ENCODE measurements at places on chromosomes 16 and 17.

DNA sequence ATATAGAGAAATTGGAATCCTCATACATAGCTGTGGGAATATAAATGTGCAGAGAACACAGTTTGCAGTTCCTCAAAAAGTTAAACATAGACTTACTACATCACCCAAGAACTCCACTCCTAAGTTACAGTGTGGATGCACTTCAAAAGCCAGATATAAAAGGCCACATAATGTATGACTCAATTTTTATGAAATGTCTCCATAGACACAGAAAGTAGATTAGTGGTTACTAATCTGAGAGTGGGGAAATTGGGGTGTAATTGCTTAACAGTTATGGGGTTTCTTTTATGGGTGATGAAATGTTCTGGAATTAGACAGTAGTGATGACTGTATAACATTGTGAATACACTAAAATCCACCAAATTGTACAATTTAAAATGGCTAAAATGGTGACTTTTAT lies 60.9 kb downstream of the CACNG1 start:
- DNase-seq = no peak

GRCh38 chr16:27080895-27081294 lies 14.2 kb downstream of the C16orf82 start:
- DNase-seq = no peak

DNA sequence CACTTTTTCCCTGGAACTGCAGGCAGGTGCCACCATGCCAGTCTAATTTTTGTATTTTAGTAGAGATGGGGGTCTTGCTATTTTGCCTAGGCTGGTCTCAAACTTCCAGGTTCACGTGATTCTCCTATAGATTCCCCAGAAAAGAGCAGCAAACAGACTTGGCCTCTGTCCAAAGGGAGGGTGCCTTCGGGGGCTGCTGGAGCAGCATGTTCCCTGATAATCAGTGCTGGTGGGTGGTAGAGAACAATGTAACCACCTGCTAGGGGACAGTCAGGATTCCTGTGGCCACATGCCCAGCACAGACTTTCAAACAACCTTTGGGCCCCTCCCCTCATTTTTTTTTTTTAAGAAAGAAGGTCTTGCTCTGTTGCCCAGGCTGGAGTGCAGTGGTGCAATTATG lies 14.2 kb upstream of the CCNF start:
- no peak for DNase-seq

- no peak for DNase-seq
These were observed 2.5 kb downstream of the SLC12A4 start for GRCh38 chr16:67965668-67966548.

GRCh38 chr16:60686824-60687223 lies 1349.4 kb downstream of the CDH8 start:
- DNase-seq = no peak

DNA sequence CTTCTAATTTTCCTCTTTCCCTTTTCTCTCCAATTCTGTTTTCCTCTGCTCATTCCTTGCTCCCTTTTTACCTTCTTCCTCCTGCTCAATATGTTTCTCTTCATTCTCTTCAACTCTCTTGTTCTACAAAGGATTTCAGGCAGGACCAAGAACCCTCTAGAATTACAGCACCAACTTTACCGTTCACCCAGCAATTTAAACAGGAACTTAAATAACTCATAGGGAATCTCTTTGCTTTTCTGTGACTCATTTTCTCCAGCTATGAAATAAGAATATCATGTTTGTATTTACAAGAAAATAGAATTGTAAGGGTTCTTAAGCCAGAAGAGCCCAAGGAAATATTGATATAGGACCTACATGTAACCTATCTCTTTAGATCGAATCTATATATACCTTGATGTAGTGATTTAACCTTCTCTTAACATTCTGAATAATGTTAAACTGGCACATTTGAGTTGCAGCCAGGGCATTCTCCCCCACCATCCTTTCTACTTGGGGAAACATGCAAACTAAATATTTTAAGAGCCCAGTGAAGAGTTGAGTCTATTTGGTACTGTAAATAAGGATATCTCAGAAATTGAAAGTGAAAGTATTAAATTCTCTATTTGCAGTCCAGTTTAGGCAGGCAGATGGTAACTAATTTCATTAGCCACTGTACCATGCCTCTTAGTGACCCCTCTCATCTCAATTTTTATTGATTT lies 137.0 kb downstream of the ANKFN1 start:
- no peak for DNase-seq

DNA sequence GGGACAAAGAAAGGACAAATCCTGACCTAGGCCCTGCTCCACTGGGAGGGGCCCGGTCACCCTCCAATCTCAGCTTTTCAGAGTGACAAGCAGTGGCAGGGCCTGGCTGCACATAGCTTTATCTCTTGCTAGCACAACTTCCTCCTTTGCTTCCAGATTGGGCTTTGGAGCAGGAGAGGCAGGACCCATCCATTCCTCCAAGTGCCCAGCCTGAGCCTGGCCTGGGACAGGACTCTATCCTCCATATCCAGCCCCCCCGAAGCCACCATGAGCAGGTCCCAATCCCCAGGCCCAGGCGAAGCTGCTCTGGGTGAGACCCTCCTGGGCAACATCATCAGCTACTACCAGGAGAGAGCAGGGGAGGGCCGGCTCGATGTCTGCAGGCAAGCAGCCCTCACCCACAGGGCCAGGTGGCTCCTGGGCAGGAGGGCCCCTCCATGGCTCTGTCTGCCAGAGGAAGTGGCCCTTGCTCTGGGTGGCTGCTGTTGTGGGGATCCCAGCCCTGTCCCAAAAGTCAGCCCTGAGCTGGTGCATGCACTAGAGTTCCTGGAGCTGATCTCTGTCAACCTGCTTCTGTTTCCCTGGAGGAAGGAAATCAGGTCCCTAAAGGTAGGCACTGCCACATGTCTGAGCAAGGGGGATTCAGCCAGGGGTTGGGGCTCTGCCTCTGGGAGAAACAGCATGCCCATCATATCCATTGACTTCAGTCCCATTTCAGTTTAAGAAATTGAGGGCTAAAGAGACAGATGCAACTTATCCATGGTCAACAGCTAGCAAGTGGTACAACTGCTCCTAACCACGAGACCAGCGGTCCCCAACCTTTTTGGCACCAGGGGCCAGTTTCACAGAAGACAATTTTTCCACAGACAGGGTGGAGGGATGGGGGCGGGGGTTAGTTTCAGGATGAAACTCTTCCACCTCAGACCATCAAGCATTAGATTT lies 58.9 kb downstream of the TK2 start:
- DNase-seq = no peak

GRCh38 chr16:11258553-11259492 lies 2.8 kb upstream of the SOCS1 start:
- DNase-seq = peak; percentile 36

DNA sequence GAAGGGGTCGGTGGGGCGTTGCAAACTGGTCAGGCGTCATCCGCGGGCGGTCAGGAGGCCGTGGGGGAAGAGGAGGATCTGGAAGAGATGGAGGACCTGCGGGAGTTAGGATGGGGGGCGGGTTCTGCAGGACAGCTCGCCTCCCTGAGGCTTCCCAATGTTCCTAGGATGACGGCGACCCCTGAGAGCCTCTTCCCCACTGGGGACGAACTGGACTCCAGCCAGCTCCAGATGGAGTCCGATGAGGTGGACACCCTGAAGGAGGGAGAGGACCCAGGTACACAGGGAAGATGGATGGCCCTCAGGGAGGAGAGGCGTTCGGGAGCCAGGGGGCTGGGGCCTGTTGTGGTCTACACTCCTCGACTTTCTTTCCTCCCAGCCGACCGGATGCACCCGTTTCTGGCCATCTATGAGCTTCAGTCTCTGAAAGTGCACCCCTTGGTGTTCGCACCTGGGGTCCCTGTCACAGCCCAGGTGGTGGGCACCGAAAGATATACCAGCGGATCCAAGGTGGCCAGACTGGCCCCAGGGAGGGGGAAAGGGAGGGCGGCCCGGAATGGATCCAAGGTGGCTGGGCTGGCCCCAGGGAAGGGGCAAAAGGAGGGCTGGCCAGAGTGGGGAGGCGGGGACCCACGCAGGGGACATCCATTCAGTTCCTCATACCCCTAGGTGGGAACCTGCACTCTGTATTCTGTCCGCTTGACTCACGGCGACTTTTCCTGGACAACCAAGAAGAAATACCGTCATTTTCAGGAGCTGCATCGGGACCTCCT lies 839 bp downstream of the PLD2 start:
- no peak for DNase-seq

DNA sequence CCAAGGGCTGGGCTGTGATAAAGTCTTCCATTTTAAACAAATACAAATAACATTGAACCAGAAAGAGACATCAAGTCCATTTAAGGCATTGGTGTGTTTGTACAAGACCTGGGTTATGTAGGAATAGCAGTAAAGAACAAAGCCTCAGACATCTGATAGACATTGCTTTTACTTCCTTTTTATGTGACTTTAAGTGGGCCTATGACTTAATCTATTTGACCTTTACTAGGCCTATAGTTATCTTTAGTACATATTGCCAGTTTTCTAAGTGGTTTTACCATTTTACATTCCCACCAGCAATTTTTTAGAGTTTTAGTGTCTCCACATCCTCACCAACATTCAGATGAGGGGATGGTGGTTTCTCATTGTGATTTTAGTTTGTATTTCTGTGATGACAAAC lies 298.8 kb downstream of the ZFHX3 start:
- no peak for DNase-seq

DNA sequence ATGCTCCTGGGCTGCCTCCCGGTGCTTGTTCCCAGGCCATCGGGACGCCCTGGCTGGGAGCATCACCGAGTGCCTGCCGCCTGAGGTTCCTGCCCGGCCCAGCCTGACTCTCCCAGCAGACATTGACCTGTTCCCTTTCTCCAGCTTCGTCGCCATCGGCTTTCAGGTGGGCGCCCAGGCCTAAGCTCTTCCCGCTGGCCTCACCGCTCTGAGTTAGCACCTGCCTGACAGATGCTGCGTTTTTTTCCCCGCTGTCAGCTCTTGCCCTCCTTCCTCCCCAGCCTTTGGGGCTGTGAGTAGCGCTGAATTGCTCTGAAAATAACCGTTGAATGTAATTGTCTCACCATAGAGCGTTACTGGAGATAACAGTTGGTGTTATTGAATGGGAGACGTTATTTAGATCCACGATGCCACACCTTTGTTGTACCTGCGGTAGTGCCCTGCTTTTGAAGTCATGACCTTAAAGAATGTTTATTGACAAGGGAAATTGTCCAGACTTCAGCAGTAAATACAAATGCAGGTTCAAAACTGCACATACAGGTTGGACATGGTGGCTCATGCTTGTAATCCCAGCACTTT lies 21.3 kb upstream of the SMIM5 start:
- no peak for DNase-seq

DNA sequence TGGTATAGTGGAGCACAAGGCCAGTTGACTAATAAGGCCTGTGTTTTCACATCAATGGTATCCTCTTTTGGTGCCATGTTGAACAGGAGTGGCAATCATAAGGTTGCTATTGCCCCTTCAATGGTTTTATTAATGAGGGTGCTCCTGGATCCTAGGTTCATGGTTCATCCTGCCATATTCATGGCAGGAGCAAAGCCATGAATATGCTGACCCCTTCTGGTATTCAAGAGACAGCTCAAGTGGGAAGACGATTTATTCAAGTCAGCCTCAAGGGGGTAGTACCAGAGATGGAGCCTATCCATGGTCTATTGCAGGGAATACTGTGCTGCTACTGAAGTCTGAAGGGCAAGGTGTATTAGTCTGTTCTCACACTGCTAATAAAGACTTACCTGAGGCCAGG lies 2.6 kb downstream of the ABCA9 start:
- DNase-seq = no peak

DNA sequence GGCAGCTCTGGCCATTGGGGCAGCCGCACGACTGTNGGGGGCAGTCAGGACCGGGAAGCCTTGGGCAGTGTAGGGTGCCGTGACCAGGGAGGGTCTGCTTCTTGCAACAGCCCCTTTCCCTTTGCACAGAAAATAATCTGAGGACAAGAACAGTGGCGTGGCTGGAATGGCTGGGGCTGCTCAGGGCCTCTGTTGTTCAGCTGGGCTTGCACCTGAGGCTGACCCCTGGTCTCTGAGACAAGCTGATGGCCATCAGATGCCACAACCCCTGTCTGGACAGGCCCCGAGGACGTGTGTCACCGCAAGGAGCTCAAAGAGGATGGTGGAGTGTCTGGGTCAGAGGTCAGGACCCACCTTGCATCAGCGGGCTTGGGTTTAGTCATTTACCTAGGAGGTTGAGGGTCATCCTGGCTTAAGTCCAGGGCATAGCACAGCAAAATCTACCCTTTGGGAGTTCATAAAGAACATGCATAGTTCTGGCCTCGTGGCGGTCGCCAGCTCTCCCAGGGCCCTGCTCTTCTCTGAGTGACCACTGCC lies 46.9 kb downstream of the METRNL start:
- no peak for DNase-seq
